ENCODE measurements at places on chromosomes 12 and 14. TPM values are rescaled to one million over a fixed set of nuclear protein-coding genes. Genes with fewer than 3 reads are reported as not detected.

GRCh38 chr12:9348906-9349518 is 140.8 kb upstream of the PZP start:
- no peak for DNase-seq

DNA sequence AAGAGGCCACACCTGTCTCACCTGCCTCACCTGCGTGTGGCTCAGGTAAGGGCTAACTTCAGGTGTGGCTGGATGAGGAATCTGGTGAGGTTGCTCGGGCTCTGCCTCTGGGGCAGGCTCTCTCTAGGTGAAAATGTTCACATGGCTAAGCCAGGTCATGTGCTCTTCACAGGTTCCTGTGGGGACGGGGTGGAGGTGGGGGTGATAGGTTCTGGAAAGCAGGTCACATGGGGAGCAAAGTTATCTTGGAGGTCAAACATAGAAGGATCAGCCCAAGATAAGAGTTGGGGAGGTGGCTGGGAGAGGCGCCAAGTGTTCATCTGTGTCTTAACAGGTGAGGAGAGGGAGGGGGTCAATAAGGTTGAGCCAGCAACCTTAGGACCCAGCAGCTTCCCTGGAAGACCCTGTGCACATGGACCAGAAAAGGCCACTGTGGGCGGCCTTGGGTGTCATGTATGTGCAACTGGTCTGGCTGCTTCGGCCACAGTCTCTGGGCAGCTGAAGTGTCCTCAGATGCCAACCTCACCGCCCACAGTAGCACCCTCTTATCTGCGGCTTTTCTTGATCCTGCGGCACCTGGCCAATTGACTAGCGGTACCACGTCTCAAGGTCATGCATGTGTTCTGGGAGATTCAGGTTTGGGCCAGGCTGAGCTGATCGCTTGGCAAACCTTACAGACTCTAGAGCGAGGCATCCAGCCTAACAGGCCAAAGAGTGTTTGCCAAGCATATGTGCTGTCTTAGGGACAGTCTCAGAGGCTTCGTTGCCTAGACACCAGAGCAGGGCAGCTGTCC is 60.5 kb downstream of the CACNA1C start:
- DNase-seq: no peak

- DNase-seq: no peak
Observed at GRCh38 chr14:68246786-68247105, 427.2 kb downstream of the RAD51B start.

DNA sequence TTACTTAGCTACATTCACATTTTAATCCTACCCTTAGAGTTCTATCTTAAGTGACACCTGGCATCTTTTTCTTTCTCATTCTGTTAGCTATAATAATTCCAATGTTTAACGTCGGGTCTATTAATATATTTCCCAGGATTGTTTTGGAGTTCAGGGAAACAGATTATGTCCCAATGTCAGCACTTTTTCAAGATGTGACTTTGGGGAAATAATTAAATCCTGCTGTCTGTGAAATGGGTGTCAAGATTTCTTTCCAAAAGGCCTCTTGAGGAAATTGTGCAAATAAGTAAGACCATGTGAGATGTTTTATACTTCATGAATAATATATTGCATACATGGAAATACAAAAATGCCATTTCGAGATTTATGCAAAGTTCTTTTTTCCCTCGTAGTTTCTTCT is 887.6 kb upstream of the SEL1L start:
- no peak for DNase-seq

PLA2G1B gene
- not detected for total RNA-seq

PLEKHD1 gene
- 0.10 TPM for total RNA-seq

- DNase-seq: no peak
Observed at GRCh38 chr12:52627395-52628110, 9.2 kb upstream of the KRT73 start.

GRCh38 chr14:59215322-59215721 is 26.9 kb downstream of the DAAM1 start:
- DNase-seq: no peak

RTL1 gene
- not detected for total RNA-seq

POU6F1 gene
- total RNA-seq: 0.35 TPM

GRCh38 chr12:24966951-24967564 is 18.2 kb upstream of the BCAT1 start:
- no peak for DNase-seq
